ENCODE measurements at places on chromosomes 3 and 15.
A peak's percentile ranks its signal among the peaks of the same experiment; 100 is the strongest.

DNA sequence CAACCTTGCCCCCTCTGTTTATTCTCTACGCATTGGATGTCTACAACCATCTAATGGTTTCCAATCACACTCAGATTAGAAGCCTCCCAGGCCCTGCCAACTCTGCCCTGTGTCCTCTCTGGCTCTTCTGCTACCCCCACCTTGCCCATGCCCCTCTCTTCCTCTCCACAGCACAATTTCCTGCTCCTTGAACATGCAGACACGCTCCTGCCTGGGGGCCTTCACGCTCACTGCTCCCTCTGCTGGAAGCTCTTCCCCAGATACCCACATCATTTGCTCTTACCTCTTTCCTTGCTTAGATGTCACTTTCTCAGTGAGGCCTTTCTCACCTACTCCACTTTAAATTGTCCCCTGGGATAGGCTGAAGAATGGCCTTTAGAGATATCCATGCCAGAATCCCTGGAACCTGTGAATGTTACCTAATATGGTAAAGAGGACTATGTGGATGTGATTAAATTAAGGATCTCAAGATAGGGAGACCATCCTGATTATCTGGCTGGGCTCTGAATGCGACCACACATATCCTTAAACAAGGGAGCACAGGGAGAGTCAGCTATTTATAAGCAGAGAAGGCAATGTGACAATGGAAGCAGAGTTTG, 9.9 kb downstream of the KY start:
- peak; percentile 49 for DNase-seq

DNA sequence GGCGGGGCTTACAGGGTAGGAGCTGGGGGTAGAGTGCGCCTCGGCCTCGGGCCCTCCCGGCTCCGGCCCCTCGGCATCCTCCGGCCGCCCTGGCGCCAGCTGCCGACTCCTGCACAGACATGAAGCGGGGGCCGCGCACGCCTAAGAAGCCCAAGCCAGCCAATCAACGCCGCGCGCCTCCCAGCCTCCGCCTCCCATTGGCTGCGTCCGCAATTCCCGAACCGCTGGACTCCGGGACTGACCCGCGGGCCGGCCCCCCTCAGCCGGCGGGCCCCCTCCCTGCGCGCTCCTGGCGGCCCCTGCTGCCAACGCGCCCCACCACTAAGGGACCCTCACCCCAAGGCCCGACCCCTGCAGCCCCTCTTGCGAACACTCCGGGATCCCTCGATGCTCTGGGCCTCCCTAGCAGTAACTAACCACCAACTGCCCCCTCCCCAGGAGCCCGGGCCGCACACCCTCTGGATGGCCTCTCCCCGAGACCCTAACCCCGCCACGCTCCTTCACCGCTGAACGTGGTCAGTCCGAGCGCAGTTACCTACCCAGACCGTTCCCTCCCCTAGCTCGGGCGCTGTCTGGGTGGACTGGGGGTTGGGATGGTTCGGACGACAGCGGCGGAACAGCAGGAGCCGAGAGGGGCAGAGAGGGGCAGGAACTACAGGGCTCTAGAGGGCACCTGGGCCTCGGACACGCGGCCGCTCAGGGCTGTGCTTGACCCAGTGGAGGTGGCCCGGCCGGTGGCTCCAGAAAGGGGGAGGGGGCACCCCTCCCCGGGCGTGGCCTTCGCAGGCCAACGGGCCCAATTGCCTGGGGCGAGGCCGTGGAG, 5.0 kb downstream of the GATA2 start:
- DNase-seq: peak; percentile 97

DNA sequence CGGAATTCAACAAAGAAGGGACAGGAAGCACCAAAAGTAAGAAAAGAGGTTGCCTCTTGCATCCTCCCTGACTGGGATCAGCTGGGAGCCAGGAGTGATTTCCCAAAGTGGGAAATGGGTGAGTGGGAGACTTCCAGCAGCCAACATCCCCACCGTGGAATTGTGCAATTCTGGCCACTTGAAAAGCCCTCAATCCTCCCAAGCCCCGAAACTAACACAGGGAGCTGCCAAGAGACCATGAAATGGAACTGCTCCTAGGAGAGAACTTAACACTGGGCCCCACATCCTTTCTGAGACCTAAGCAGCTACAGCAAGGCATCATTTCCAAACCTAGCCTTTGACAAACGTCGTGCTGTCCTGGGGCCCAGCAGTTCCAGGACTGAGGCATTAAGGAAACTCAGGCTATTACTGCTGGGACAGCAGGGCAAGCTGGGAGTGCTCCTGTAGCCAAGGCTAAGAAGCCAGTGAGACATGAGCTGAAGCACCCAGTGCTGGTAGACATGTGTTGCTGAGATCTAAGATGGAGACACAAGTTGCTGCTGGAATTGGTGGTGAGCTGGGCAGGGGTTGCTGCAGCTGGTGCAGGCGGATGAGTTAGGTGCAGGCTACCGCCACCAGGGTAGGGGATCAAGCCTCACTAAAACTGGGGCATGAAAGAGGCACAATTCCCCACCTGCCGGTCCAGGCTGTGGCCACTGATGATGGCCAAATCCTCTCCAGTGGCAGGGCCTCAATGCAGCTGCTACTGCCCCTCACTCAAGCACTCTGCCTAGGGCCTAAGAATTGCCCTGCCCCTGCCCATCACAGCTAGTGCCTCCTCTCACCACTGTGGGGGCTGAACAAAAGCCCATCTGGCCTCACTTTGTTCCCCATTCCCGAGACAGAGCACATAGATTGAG, 43.9 kb downstream of the ALDH1A2 start:
- no peak for DNase-seq

- DNase-seq: no peak
Observed at GRCh38 chr15:84586696-84587095, 14.1 kb upstream of the ZSCAN2 start.

- no peak for DNase-seq
Observed at GRCh38 chr3:111610612-111611054, 15.5 kb upstream of the ZBED2 start.

DNA sequence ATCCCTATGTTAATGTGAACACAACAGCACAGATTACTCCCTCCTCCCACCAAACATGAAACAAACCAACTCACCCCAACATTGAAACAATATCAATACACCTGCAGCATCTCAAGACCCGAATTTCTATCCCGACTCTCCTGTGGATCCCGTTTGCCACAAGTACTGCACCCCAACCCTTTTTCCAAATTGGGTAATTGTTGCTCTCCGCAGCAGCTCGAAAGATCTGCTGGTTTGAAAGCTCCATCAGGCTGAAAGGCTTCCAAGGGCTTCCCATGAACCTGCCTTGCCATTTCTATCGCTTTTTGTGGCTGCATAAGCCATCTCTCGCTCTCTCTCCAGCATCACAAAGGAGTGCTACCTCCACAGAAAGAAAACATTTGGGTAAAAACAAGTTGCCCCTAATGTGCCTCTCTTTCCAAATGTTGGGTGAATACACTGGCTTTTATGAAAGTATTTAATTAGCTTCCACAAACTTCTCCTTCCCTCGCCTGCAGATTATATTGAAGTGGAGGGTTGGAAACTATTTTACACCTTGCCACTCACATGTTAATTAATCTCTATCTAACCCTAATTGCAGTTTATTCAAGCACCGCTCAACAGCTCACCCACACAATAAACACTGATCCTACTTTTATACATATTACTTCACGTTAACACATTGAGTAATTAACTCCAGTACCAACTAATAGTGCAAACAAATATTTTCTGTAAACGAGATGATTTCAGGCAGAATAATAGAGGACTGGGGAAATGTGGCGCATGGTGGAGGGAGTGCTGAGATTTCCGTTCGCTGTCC, 2.5 kb upstream of the FEZF2 start:
- no peak for DNase-seq

- no peak for DNase-seq
Observed at GRCh38 chr3:148366743-148367410, 330.8 kb upstream of the AGTR1 start.

DNA sequence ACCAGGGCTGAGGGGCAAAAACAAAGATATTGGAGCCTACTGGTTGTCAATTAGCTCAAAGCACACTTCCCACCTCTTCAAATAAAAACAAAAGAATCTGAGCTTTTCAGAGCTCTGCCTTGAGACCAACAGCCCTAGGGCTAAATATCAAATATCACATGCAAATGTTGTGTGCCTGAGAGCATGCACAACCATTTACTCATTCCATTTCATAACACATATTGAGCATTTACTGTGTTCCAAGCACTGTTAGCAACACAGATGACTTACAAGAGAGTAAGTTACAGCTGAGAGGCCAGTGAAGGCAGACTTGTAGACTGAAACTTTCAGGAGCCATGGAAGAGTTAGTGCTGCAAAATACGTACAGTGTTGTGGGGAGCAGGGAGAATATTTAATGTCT, 222.4 kb downstream of the CPNE4 start:
- DNase-seq: no peak

DNA sequence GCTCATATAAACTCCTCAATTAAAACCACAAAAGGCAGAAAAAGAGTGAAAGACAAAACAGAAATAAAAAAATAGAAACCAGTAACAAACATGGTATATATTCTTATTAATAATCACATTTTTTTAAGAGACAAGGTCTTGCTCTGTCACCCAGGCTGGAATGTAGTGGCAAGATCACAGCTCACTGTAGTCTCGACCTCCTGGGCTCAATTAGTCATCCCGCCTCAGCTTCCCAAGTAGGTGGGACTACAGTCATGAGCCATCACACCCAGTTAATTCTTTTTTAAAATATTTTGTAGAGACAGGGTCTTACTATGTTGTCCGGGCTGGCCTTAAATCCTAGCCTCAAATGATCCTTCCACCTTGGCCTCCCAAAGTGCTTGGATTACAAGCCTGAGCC, 37.1 kb downstream of the FAM240A start:
- DNase-seq: no peak

DNA sequence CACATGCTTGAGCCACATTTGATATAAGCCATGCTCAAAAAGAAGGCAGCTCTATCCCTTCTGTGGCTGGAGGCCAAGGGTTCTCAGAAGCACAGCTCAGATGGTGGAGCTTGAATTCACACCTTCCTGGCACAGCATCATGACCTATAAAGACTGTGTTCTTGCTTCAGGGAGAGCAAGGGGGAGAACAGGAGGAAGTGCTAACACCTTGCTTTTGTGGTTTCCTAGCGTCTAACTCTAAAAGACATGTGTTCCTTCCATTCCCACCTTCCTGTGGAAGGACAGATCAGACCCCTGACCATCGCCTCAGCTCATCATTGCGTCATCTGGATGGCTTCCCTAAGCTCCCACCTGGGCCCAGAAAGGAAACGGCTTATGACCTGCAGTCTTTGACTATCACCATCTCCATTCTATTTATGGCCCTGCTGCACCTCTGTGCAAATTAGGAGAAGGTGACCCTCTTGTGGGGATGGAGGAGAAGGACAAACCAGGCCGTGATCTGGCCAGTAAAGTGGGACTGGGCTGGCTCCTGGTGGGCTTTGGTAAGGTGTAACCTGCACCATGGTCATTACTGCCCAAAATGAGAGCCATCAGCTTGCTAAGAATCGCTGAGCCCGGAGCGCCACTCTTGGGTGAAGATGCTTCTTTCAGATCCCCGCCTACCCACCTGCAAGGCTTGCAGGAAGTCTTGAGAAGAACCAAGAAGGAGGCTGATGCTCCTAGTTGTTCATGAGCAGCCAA, 128.5 kb downstream of the SERPINI1 start:
- DNase-seq: no peak

- no peak for DNase-seq
Observed at GRCh38 chr15:48394970-48395369, 63.7 kb downstream of the DUT start.

DNA sequence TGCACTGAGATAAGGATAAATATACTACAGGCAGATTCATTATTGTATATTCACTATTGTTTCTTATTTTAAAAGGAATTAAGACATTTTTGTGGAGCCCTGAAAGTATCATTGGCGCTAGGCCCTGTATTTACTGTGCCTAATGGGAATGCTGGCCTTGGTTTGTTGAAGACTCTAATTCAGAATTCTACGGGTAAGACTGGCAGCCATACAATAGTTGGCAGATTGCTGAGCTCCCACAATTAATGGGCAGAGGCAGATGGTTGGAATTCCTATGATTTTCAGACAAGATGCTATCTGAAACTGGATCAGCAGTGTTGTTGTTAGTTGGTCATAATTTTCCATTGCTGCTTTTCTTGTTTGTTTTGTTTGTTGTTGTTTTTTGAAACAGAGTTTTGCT, 14.7 kb downstream of the PGBD4 start:
- no peak for DNase-seq

DNA sequence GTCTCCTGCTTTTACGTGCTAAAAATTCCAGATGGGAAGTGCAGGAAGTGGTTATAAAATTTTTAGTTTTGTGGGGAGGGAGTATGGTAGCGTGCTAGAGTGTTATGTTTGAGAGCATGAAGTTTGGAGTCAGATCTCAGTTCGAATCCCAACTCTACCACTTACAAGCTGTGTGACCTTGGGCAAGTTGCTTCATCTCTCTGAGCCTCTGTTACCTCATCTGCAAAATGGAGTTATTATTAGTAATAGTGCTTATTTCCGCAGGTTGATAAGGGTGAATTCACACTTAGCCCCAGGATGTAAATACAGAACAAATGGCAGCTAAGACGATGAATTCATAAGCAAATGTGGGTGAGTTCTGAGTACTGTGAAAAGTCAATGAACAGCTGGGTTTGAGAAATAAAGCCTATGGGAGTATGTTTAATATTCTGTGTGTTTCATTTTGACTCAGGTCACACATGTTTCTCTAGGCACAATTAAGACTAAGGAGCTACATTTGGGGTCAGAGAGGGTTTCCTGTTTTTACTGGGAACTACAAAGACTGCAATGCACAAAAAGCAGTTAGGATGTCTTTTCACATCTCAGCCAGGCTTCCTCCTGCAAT, 73.1 kb upstream of the FEZF2 start:
- DNase-seq: no peak

- DNase-seq: peak; percentile 7
Observed at GRCh38 chr3:141346839-141347238, 21.5 kb upstream of the ZBTB38 start.

DNA sequence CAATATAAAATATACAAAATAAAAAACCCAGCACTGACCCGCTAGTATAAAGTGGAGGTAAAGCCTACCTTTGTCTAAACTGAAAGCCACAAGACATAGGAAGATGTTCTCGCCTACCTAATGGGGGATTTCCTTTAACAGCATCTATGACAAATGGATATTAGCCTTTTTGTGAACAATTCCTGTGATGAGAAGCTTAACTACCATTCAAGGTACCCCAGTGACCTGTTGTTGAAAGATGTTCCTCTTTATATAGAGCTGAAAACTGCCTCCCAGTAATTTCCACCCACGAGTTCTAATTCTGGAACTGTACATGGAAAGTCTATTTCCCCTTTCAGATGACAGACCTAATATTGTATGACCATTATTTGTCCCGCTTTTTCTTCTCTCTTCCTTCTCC, 109.8 kb upstream of the RASGRP1 start:
- DNase-seq: peak; percentile 25
